ENCODE measurements at places on chromosomes 4 and X. TPM values are rescaled to one million over a fixed set of nuclear protein-coding genes. Genes with fewer than 3 reads are reported as not detected.

GRCh38 chrX:40329616-40330015 lies 231.9 kb upstream of the BCOR start:
- DNase-seq, result no peak

GRCh38 chrX:40757058-40757457 lies 21.7 kb upstream of the MED14 start:
- no peak for DNase-seq

The PTCHD1 gene
- 0.12 TPM for total RNA-seq

The UNC5C gene
- total RNA-seq, result not detected

Data from MG63 (cell line).